IMR-90 (cell line): ENCODE measurements at places on chromosomes 16 and 17.

DNA sequence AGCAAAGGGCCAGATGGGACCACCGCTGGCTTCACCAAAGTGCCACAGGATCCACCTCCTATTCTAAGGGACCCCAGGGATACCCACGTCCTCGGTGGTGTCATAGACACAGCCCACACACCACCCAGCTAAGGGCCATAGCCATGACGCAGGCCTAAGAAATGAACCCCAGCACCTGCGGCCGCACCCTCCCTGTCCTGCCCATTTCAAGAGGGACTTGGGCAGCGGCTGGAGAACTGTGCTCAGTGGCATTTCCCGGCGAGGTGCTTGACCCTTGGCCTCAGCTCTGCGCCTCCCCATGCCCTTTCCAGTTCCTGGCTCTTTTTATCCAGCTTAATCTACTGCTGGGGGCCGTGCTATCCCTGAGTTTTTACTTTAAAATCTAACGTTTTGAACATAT is 27.3 kb downstream of the ZNF778 start:
- DNase-seq, result no peak

- no peak for DNase-seq
These were observed 12.2 kb upstream of the EMP2 start for GRCh38 chr16:10592611-10593010.

DNA sequence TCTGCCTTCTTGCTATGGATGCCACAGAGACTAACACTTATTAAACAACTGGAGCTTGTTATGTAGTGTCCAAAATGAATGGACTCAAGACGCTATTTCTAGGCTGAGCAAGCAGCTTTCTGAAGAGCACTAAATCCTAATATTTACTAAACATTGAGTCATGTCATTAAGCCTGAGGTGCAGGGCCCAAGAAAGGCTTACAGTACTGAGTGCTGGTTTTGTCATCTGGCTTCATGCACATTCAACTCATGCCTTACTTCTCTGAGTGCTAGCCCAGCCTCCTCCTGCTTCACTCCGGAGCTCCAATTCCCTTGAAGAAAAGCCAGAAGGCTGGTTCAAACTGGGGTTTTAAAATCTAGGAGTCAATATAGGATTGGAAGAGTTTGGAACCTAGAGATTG is 363.3 kb upstream of the CDH5 start:
- DNase-seq, result peak; percentile 76

- no peak for DNase-seq
These were observed 44.8 kb downstream of the PIMREG start for GRCh38 chr17:6489016-6489550.

DNA sequence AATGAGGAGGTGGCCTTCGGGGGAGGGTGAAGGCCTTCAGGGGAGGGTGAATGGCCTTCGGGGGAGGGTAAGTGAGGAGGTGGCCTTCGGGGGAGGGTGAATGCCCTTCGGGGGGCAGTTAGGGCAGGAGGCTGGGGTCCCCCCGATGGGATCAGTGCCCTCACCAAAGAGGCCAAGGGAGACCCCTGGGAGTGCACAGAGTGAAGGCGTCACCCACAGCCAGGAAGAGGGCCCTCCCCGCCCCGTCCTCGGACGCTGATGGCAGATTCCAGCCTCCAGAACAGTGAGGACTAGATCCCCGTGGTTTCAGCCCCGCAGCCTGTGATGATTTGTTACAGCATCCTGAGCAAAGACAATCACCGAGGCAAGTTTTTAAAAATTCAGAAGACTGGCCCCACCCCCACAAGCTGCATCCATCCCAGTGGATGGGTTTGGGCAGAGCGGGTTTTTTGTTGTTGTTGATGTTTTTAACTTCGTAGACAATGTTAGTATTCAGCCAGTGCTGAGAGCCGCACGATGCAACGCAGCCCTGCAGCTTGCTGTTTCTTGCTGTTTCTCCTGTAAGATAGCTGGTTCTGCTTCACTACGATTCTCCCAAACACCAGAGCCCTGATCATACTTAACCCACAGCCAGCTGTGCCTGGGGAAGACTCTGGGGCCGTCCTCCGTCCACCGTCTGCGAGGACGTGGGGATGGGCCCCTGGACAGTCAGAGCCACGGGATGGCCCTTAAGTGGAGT is 40.7 kb upstream of the CBFA2T3 start:
- DNase-seq, result no peak

DNA sequence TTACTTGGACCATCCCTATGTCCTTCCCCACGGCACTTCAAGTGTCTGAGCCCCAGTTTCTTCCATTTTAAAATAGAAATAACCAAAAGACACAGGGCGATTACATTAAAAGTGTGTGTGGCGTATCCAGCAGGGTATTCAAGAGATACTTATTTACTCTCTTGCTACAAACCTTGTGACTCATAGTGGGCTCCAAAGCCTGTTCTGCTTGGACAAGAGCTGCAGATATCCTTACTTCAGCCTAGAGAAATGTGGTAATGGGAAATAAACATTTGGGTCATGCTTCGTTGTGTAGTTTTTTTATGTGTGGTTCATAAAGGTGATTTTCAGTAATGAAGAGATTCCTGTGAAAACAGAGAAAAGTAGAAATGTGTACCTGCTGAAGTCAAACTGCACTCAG is 288.9 kb upstream of the CDH11 start:
- peak; percentile 81 for DNase-seq

DNA sequence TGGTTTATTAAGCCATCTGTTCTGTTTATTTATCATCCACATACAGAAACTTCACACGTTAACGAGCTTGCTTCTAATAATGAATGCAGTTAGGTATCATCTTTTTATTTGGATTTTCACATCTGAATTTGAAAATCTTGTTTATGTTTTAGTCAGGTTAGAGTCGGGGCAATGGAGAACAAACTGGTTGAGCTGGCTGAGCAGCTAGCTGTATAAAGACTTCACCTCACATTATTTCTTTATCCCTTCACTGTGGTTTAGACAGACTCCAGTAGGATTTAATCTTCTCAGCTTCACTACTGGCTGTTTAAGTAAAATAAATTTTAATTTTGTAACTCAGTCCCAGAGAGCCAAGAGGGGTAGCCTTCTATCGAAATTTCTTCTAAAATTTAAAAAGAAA is 415.9 kb downstream of the RBFOX1 start:
- DNase-seq, result no peak

GRCh38 chr17:57682701-57683100 is 62.4 kb downstream of the CCDC182 start:
- no peak for DNase-seq
